ENCODE measurements at places on chromosomes 7 and 10. TPM values are rescaled to one million over a fixed set of nuclear protein-coding genes. Genes with fewer than 3 reads are reported as not detected.

Gene GRID2IP
- total RNA-seq: under 0.01 TPM

Gene CALHM3
- total RNA-seq: not detected

Gene CHCHD2
- total RNA-seq: 282 TPM

Gene GDF2
- not detected for total RNA-seq

Gene PSTK
- total RNA-seq: 2.4 TPM

Gene TNS3
- 6.8 TPM for total RNA-seq

Gene UPF2
- total RNA-seq: 9.2 TPM

Gene ARL4A
- 353 TPM for total RNA-seq

Gene AIMP2
- 38.7 TPM for total RNA-seq

Gene SFTPA1
- not detected for total RNA-seq

Gene MICALL2
- 7.4 TPM for total RNA-seq

Gene NPY
- not detected for total RNA-seq

Gene BAIAP2L1
- 0.22 TPM for total RNA-seq

Gene LIPN
- not detected for total RNA-seq

Gene PSPH
- 29.8 TPM for total RNA-seq

Gene CPA1
- total RNA-seq: not detected

Measured in lung microvascular endothelial cell (primary cell).